ENCODE measurements at places on chromosomes 1 and 21.

- peaks cover 23% of the 10 kb centered on the region for H3K27me3 ChIP-seq
- peaks cover 23% of the 10 kb centered on the region for H3K4me1 ChIP-seq
- H3K4me3 ChIP-seq, result no peak overlapping the region
These were observed 961 bp upstream of the FUCA1 start for GRCh38 chr1:23869051-23869450.

DNA sequence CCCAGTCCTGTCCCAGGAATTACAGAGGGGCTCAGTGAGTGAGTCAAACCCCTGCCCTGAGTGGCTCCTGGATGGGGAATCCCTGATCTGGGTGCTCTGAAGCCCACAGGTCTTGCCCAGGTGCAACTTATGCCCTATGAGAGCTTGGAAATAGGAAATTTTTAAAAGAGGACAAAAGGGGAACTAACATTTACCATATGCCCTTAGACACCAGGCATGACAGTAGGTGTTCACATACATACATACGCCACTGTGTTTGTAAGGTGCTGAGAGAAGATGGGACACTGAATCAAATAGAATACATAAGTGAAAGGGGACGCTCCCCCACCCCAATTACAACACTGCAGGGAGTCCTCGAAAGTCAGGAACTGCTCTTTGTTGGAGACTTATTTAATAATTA, 1.4 kb downstream of the CFAP45 start:
- peaks cover 27% of the 10 kb centered on the region for H3K4me1 ChIP-seq
- no peaks in the 10 kb centered on the region for H3K36me3 ChIP-seq
- DNase-seq, result no peak
- H3K27ac ChIP-seq, result no peak overlapping the region
- peaks cover 2% of the 10 kb centered on the region for H3K27me3 ChIP-seq

- DNase-seq, result no peak
- H3K36me3 ChIP-seq, result no peaks in the 10 kb centered on the region
- no peak overlapping the region for H3K4me3 ChIP-seq
- no peaks in the 10 kb centered on the region for H3K27me3 ChIP-seq
These were observed 59.4 kb downstream of the ARID4B start for GRCh38 chr1:235268379-235269125.

- H3K4me1 ChIP-seq, result peaks cover 19% of the 10 kb centered on the region
- no peak for DNase-seq
- H3K36me3 ChIP-seq, result no peaks in the 10 kb centered on the region
- H3K27ac ChIP-seq, result no peak overlapping the region
- H3K4me3 ChIP-seq, result no peak overlapping the region
- H3K27me3 ChIP-seq, result peaks cover 5% of the 10 kb centered on the region
These were observed 15.9 kb downstream of the SLC1A7 start for GRCh38 chr1:53126495-53126894.

DNA sequence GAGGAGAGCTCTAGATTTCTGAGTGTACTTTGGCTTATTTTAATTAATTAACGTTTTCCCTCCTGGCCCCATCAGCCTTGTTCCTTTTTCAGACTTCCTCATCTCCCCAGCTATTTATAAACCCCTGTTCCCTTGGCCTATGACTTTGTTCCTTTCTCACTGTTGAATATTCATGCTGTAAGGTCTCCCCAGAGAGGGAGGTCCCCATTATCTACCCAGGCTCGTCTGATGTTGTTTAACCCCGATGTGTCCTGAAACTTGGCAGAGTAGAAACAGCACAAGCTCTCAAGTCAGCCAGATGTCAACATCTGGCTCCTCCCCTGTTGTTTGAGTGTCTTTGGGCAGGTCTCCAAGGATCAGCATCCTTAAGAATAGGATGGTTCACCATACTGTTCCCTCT, 153.6 kb downstream of the HIVEP3 start:
- no peak overlapping the region for H3K4me3 ChIP-seq
- H3K27ac ChIP-seq, result no peak overlapping the region
- H3K27me3 ChIP-seq, result no peaks in the 10 kb centered on the region
- H3K4me1 ChIP-seq, result peaks cover 21% of the 10 kb centered on the region
- H3K36me3 ChIP-seq, result no peaks in the 10 kb centered on the region
